ENCODE measurements at places on chromosomes 16 and 17.

GRCh38 chr17:63185420-63185819 is 219.4 kb downstream of the TANC2 start:
- DNase-seq: no peak

DNA sequence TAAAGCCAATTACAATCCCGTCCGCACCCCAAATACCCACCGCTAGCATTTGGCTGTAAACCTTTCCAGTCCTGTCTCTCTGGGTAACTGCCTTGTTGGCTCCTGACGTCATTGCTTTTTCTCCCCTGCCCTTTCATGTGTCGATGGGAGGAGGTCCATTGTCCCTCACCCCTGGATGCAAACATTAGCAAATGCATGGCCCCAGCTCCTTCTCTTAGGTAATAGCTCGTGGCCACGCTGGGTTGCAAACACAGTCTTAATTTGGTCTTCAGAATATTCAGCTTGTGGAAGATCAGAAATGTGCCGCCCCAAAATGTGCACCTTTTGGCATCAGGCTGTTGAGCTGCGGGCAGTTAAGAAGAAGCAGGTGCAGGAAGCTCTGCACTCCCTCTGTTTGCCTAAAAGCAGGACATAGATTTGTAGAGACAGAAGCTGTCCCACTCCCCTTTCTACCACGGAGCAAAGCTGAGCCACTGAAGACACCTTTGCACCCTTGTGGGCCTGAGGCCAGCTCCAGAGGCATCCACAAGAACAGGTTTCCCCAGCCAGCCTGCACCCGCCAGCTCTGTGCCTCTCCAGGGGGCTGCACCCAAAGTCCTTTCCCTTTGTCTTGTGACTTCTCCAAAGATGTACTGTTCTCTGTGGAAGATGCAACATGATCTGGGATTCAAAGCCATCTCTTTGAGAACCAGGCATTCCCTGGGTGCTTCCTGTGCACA is 127.3 kb downstream of the MGAT5B start:
- no peak for DNase-seq

DNA sequence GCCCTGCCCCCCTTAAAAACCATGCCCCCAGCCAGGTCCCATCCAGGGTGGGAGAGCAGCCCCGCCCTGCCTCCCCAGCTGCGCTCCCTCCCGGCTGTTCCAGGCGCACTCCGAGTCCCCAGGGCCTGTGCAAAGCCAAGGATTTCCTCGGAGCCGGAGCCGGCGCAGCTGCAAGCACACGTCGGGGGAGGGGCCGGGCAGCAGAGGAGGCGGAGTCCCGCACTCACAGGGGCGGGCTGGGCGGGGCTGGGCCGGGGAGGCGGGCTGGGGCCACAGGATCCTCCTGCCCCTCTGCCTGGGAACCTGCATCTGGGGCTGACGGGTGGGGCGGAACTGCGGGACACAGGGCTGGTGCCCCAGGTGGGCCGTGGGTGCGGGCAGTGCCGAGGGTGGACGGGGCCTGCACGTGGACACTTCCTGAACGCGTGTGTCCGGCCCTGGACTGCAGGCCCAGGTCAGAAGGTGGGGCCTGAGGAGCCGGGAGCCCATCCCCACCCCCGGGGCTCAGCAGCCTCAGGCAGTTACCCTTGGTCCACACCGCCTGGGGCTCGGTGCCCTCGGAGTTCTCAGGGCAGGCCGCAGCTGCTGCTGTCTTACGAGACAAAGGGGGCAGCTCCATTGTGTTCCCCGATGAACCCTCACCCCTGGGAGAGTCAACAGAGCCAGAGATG is 24.0 kb upstream of the SSTR5 start:
- DNase-seq: peak; percentile 83

- DNase-seq: no peak
Observed at GRCh38 chr16:48459167-48459566, 74.0 kb upstream of the SIAH1 start.

- DNase-seq: no peak
Observed at GRCh38 chr17:64747938-64748540, 85.9 kb upstream of the SMURF2 start.

Data from HEK293T (cell line).